Stimulated activated CD4-positive, alpha-beta T cell treated with anti-CD3 and anti-CD28 coated beads, Interleukin-15, amount 100 ng/mL, for 24 hours (primary cell): ENCODE measurements at places on chromosomes 11 and 22.

DNA sequence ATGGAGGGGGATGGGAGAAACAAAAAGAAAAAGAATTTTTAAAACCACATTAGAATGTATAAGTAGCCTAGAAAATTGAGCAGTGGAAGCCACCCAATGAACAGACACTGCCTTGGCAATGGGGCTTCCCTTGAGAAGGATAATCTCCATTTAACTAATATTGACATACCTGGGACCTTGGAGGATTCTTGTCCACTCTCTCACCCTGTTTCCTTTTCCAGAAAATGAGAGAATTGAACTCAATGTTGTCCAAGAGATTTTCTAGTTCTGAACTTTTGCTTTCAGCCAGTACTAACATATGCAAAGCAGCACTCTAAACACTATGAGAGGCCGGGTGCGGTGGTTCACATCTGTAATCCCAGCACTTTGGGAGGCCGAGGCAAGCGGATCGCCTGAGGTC lies 524 bp downstream of the MS4A8 start:
- no peak for DNase-seq

DNA sequence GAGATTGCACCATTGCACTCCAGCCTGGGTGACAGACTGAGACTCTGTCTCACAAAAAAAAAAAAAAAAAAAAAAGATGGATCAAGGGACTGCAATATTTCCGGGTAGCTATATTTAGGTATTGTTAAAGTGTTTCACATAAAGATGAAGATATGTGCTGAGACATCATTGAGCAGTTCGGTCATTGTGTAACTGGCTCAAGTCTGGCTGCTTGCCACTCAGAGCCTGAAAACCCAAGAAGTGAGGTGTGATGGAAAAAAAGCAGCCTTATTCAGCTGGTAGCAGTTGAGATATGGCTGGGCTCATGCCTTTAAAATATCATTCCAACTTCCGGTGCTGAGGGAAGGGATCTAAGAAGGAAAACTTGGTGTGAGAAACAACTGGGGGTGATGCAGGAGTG lies 46.9 kb downstream of the LUZP2 start:
- no peak for DNase-seq

- DNase-seq = no peak
Measured at GRCh38 chr22:20015187-20015625, 1.4 kb downstream of the ARVCF start.

DNA sequence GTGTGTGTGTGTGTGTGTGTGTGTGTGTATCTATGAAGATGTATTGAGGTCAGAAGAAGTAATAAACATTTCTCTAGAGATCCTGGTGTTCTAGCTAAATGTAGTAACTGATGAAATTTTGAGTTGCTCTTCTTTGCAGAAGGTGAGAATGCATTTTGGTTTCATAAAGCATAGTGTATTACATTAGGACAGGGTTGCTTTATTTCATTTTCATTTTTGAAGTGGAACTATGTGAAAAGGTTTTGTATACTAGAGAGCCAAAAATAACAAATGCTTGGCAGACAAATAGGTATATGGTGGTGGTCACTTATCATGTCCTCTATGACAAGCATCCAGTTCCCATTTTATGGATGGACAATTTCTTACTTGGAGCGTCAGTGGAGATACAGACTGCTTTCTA lies 99.0 kb downstream of the CASP12 start:
- no peak for DNase-seq

DNA sequence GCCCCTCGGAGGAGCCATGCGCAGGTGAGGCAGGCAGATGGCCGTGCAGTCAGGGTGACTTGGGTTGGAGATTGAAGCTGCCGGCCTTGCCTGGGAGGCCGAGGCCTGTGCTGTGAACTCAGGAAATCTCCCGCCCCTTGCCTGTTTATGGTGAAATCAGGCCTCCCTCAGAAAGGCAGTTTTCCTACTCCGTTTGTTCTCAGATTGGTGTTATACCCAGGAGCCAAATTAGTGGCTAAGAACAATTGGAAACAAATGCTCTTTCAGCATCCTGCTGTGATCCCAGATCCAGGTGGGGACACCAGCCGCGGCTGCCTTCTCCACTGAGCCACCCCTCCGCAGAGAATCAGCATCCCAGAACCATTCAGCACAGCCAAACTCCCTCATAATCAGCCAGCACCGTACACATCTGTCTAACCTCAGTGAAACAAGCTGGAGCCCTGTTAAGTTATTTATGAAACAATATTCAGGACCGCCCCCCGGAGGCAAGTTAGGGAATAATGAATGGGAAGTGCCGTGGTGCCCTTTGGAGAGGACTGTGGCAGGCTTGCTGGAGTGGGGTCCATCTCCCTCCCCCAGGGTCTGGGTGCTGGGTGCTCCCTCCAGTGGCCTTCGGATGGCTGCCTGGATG lies 60.0 kb downstream of the PKNOX2 start:
- peak; percentile 12 for DNase-seq

DNA sequence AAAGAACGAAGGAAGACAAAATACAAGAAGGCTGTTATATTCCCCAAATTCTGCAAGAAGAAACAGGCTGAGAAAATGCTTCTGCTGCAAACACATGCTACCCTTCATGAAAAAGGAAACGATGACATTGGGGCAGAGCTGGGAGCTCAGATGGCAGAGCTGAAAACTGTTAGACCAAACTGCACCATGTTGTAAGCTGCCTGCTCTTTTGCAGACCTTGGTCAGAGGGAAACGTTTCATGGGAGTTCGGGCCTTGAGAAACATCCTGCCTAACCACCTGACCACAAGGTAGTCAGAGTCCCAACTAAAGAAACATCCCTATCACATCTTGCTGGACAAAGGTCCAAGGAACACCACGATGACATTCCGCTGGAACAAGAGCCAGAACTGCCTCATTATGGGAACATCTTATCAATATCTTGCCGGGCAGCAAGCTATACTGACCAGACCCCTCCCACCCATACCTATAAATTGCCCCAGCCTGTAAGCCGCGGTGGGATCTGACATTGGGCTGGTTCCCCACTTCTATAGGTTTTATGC lies 110.7 kb upstream of the CTSC start:
- no peak for DNase-seq

- DNase-seq = no peak
Measured at GRCh38 chr11:57584341-57584740, 13.1 kb upstream of the SERPING1 start.

- DNase-seq = no peak
Measured at GRCh38 chr11:69401715-69402114, 79.7 kb upstream of the LINC01488 start.

GRCh38 chr11:91984033-91984584 lies 240.5 kb upstream of the FAT3 start:
- DNase-seq = no peak

- DNase-seq = no peak
Measured at GRCh38 chr11:27120211-27120610, 79.6 kb downstream of the BBOX1 start.

DNA sequence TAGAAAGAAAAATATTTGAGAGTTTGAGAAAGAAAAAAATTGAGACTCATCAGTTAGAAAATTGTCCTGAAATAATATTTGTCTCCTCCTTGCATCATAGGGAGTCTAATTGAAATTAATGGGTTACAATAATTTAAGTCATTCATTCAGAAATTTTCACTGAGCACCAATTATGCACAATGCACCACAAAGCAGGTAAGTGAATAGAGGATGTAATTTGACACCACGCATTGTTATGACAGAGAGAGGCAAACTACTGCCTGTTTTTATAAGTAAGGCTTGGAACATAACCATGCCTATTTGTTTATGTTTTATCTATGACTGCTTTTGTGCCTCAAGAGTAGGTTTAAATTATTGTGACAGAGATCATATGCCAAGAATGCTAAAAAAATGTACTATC lies 537.9 kb upstream of the FAT3 start:
- no peak for DNase-seq

- DNase-seq = no peak
Measured at GRCh38 chr11:116640641-116641402, 132.0 kb downstream of the BUD13 start.

DNA sequence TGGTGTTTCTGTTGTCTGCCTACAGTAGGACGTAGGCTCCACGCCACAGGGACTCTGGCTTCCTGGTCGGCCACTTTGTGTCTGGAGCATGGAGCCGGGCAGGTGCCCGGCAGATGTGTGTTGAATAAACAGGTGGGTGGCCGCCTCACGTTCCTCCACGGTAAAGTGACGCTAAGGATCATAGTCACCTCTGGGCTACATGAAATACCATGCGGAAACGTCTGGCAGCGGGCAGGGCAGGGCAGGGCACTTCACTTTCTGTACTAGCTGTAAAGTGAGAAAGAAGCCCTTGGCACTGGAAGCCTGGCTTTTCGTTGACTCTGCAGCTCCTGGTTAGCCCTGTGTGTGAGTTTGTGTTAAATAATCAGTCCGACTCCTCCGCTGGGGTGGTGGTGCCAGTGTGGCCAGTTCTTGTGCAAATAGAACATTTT lies 52.4 kb downstream of the MCM5 start:
- DNase-seq = no peak

GRCh38 chr22:43658823-43659222 lies 153.3 kb downstream of the EFCAB6 start:
- DNase-seq = no peak

DNA sequence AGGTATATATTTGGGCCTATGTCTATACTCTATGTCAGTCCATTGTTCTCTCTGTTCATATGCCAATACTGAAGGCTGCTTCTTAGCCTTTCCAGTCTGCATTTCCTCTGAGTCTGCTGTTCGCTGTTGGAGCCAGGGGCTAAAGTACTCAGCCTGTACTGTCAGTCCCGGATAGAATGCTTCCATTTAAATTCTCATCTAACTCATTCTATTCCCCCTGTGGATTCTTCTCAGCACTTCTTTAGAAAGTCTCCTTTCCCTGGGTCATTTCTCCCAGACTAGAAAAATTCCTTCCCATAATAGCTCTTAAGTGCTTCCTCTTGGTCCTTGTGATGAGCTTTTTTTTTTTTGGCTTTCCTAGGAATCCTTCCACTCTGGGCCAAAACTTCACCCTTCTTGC lies 293.1 kb downstream of the KIRREL3 start:
- DNase-seq = no peak

DNA sequence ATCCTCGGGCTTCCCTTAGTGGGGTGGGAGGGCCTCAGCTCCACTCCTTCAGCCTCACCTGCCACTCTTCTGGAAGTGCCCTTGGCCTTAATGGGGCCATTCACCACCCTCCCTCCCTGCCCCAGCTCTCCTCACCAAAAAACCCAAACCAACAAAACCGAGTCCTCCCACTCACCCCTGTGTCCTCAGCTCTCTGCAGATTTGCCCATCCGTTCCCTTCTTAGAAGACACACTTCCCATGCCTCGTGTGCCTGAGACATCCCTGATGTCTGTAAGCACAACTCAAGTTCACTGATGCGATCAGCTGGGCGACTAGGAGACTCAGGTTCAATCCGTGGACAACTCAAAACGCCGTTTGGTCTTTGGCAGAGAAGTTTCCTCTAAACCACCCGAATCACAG lies 839.2 kb downstream of the TBC1D22A start:
- no peak for DNase-seq

DNA sequence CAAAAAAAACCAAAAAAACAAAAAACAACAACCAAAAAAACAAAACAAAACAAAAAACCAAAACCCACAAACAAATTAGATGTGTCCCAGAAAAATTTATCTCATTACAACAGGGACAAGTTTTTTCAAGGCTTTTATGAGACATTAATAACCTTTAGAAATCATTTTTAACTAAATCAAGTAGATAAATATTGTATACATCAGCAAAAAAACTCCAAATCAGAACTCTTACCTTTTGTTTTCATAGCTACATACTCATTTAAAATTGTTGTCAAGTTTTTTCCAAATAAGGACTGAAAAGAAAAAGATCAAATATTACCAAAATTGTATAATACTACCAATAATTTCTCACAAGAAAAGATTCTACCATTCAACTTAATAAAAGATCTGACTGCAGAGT lies 28.7 kb downstream of the NPAT start:
- no peak for DNase-seq

GRCh38 chr22:48188231-48188721 lies 1425.8 kb downstream of the TBC1D22A start:
- DNase-seq = peak; percentile 15

- no peak for DNase-seq
Measured at GRCh38 chr11:27227736-27228135, 135.3 kb downstream of the CCDC34 start.

DNA sequence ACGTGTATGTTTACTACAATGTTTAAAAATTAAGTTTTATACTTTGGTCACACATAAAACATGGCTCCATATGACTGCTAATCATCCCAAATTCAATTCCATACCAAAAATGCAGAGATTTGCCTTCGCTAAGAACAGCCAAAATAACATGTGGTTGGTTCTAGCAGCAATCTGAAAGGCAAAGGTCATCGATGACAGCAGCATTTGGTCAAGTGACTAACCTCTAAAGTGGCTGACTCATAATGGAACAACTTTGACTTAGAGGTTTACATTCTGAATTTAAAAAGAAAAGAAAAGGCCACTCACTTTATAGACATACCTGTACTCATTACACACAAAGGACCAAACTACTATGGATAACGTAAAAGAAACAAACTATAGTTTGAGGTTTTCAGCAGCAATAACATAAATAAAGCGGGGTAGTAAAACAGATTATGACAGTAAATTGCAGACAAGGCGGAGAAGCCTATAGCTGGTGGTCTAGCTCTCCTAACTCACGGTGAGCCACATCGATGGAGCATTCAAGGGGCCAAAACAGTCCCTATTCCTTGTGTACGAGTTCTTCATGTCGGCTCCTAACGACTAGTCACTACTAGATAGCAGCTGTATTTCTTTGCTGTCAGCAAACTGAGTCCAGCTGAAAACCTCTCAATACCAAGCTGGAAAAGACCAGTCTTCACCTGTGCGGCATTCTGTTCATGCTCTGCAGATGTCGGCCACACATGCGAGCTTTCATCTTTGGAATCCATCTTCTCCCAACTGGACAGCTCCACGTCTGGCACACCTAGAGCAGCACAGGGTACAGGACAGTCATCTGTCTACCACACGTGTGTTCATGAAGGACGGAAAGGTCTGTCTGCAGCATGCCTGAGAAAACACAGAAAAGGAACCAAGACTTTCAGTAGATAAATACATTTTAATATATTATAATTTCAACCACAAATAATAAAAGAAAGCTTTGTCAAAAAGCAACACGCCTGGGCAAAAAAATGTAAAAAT lies 42.1 kb downstream of the PRDM10 start:
- DNase-seq = peak; percentile 23

DNA sequence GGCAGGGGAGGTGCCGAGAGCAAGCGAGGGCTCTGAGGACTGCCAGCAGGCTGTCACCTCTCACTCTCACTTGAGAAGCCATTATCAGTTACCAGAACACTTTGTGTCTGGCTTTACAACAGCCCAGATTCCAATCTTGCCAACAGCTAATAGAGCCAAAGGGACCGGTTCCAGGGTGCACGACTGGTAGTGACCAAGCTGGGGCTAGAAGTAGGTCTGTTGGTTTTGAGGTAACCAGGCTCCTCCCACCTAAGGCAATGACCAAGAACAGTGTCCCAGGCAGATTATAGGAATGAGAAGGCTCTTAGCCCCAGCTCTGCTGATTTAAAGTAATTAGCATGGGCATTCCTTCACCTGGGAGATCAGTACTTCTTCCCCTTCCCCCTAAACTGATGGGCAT lies 7.2 kb upstream of the IL10RA start:
- no peak for DNase-seq
